ENCODE measurements at places on chromosomes 2 and 18. TPM values are rescaled to one million over a fixed set of nuclear protein-coding genes. Genes with fewer than 3 reads are reported as not detected.

DNA sequence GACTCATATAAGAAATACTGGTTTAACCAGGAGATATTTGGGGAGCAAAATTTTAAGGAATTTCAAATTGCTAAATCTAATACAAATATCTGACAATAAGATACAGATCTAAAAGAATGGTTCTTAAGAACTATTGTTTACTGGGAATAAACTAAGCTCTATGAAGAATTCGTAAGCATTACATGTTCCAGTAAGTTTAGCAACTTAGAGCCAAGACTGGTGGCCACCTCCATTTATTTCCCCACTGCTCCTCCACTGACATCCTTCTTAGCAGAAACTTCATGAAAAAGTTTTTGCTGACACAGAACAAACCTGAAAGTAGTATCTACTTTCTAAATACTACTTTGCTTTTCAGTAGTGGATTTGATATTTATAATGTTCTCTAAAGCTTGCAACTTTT, 83.0 kb downstream of the ACSL3 start:
- no peak for DNase-seq

GRCh38 chr2:134599236-134599635, 119.6 kb downstream of the TMEM163 start:
- no peak for DNase-seq

- no peak for DNase-seq
These were observed 17.6 kb downstream of the OSBPL6 start for GRCh38 chr2:178211943-178212342.

- DNase-seq, result no peak
These were observed 5.3 kb upstream of the CTIF start for GRCh38 chr18:48533340-48534070.

DNA sequence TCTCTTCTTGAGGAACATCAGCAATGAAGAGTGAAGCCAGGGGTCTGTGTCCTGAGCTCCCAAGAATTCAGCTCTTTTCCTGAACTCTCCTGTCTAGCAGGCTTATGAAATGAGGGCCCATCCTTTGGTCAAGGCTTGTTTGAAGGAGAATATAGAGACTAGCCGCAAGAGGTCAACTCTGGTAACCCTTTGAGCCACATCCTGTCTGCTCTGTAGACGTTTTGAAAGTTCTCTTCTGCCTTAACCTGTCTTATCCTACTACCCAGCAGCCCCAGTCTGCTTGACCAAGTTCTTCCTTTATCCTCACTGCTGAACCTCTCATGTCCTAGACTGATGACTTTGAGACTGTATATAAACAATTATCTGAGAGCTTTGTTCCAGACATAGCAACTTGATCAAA, 5.4 kb downstream of the SEMA4F start:
- DNase-seq, result no peak

DNA sequence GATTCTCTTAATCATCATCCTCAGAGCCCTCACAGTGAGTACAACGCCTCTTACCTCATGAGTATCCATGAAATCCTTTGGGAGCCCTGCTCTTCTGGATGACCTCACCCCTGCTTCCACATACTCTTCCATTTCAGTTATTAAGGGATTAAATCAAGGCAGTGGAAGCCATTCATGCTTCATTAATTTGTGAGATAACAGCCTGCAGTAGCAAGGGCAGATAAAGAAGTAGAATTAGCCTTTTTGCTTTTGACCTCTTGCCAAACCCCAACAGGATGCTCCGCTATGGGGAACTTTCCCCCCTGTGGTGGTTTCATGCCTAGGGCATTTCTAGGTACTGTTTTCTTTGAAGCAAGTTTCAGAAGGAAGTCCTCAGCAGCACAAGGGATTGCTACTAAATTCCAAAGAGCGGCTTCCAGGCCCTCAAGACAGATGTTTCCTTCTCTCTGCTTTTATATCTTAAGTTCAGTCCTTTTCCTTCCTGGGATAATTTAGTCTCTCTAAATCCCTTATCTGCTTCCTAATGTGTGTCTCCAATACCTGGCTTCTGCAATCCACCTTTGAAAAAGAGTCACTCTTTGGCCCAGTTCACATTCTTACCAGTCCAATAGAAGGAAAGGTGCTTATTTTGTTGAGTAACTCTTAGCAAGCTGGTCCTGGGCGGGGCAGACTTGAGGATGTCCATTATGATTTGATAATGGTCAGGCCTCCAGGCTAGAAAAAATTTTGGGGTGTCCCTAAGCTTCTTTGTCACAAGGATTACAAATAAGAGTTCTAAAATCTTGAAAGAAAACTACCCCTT, 76.9 kb downstream of the MYO1B start:
- no peak for DNase-seq

- DNase-seq, result peak; percentile 55
These were observed 478.5 kb upstream of the ID2 start for GRCh38 chr2:8203364-8203763.

- DNase-seq, result no peak
These were observed 33.2 kb downstream of the ANKRD29 start for GRCh38 chr18:23629444-23629946.

DNA sequence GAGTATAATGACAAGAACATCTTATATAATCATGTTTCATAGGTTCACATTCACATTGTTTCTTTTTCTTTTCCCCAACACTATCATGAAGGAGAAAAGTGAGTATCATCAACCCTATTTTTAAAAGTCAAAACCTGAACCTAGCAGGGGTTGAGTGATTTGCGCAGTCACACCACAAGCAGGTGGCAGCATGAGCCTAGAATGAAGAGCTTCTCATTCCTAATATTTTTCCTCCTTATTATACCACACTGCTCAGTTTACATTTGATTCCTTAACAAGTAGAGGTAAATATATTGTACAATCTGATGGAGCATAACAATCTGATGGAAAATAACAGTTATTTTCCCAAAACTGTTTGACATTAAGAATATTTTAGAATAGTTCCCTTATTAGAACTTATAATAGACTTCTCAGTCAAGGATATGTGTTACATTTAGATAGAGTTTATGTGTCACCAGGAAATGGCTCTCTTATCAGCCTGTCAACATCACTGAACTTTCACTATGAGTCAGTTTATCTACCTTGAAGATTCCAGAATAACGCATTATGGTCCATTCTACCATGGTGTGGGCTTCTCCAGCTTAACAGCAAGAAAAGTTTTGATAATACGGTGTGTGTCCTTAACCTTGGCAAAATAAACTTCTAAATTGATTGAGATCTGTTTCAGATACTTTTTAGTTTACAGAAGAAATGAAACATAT, 119.5 kb downstream of the NEB start:
- DNase-seq, result no peak

DNA sequence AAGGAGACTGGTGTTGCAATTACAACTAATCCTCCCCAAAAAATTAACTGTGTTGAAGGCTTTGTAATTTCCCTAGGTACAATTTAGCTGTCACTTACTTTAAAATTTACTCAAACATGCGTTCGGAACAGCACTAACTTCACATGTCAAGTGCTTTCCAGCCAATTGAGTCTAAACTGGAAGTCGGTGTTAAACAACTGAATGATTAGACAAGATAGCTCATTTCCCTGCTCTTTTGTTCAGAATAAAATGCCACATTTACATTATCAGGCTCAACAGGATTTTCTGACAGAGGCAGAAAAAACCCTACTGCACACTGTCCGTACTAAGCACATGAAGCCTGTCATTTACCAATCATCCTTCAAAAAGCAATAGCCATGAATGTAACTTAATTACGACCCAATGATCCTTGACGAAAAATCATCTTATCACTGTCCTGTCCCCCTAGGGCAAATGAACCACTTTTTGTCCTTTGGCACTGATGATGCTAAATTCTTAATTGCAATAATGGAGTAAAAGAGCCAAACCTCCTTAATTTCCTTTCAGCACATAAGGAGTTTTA, 56.0 kb downstream of the LRPPRC start:
- no peak for DNase-seq

GRCh38 chr18:62614494-62614893, 91.7 kb downstream of the ZCCHC2 start:
- DNase-seq, result no peak

- no peak for DNase-seq
These were observed 994 bp upstream of the DTNA start for GRCh38 chr18:34709104-34709503.

DNA sequence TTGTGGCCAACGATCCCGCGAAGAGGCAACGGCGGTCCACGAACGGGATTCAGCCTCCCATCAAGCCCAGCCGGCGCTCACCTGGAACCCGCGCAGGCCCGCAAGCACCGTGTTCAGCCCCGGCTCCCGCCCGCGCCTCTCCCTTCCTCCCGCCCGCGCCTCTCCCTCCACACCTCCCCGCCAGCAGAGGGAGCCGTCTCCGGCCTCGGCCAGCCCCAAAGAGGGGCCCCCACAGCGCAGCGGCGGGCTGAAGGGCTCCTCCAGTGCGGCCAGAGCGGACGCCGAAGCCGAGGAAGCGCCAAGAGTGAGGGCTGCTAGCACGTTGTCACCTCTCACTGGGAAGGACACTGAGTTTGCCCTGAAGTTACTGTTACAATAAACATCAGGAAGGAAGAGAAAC, 55.3 kb upstream of the LAPTM4A start:
- no peak for DNase-seq

GRCh38 chr2:31933066-31933465, 77.7 kb downstream of the MEMO1 start:
- no peak for DNase-seq

DNA sequence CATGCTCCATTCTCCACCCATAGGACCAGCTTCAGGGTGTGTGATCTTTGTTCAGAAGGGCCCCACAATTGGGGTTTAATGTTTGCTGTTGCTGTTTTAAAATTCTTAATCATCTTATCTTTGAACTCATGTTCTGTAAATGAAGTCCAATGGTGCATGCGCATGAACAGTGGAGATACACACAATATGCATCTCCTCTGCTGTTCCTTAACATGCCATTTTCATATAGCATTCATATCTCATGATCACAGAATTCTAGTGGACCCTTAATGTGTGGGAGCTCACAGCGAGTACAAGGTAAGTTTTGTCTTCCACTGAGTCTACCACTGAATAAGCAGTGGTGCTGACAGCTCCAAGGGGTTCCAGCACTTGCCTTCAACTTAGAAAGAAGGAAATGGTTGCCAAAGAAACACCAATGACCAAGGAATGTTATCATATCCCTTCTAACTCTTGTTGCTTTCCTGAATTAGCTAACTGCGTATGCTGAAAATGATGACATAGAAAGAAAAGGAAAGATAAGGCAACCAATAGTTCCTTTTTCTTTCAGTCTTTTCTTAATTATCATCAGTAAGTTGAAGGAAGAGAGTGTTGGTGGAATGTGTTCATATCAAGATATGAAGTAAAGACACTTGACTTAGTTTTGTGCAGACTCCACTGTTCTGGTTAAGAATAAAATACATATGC, 258.9 kb upstream of the FBXO11 start:
- DNase-seq, result no peak

- DNase-seq, result no peak
These were observed 71.2 kb downstream of the CERKL start for GRCh38 chr2:181585732-181586131.

GRCh38 chr2:148513427-148513826, 131.1 kb upstream of the EPC2 start:
- DNase-seq, result no peak

- DNase-seq, result no peak
These were observed 1611.9 kb upstream of the ZEB2 start for GRCh38 chr2:146131785-146132184.

DNA sequence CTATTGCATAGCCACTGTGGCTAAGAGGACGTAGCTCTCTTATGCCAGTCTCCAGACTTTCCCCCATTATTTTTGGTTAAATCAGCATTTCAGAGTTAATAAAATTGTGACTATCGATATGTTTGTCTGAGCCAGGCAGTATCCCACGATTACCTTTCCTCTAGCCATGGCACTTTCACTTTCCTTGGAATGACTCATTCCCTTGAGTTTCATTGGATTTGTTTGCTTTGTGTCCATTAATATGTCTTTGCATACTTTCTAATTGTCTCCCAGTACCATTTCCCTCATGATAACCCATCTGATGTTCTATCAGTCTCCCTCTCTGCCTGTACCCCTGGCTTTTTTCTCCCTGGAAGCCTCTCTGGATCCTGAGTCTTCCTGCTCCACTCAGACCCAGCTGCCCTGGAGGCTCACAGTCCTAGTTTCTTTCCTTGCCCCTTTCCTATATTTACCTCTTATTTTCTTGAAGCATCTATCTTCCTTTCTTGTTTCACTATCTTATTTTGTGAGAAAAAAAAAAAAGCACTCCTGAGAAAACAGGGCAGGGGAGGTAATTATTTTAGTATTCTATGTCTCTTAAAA, 126.1 kb downstream of the MTX2 start:
- DNase-seq, result no peak

DNA sequence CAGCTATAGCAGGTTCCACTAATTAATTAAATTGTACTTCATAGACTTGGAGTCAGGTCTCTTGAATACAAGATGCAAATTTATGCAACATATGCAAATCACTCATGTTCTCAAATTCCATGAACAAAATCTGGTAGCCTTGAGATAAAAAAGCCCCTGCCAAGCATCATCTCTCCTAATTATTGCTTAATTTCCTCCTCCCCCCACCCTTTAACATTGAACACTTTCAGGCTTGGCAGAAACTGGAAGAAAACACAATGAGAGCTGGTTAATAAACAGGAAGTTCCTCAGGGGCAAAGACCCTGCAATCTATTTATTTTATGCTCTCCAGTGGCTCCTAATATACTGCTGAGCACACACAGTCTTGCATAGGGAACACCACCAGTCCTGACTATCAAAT, 35.6 kb upstream of the ACVR1 start:
- no peak for DNase-seq

DNA sequence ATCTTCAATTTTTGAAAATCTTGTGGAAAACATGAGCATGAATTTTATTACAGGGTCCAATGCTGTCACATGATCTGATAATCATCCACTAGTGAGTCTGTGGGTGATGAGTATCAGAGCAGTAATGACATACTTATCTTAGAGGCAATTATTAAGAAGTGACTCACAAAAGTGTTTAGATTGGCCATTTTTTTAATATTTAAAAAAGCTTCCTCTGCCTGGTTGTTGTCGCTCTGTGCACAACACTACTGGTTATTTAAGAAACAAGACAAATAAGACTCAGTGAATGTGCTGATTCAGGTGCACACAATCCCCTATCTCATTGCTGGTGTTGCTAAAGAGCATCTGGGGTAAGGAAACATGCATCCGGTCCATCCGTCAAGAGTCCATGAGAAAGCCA, 665.8 kb upstream of the ZEB2 start:
- DNase-seq, result no peak

DNA sequence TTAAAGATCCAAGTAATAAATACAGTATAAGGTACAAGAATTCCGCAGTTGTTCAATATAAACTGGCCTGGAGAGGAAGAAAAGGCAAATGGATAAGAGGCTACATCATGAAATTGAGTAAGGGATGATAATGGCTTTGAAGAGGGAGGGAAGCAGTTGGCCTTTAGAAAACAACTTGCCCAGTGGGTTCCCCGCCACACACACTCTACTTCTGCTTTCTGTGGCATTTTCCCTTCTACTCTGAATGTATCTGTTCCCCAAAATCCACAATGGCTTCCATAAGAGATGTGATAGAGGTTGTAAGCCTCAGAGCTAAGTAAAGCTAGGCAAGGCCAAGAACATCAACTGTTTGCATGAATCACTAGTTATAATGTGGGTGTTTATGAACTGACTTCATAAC, 221.3 kb downstream of the MBD2 start:
- no peak for DNase-seq

The MYO7B gene
- 0.46 TPM for total RNA-seq

The COLEC11 gene
- 1.9 TPM for total RNA-seq

The MFSD2B gene
- total RNA-seq, result not detected

The BOK gene
- 4.5 TPM for total RNA-seq

The CCDC68 gene
- 3.9 TPM for total RNA-seq

Data from Right ventricle myocardium inferior (tissue), 1 donor.